ENCODE measurements at places on chromosomes 11 and 22.

DNA sequence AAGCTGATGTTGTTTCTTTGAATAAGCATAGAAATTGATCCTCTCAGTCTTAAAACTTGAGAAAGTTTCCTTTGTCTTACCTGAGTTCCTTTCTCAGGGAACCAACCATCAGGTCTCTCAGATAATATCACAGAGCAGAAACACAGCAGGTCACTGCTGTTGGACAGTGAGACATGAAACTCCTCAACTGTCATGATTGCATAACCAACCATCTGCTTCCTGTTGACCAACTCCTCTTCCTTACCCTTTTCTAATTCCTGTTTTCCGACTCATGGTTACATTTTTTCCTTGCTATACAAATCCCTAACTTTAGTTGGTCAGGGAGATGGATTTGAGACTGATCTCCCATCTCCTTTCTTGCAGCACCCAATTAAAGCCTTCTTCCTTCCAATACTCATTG is 845.3 kb downstream of the FAM181B start:
- no peak for DNase-seq

DNA sequence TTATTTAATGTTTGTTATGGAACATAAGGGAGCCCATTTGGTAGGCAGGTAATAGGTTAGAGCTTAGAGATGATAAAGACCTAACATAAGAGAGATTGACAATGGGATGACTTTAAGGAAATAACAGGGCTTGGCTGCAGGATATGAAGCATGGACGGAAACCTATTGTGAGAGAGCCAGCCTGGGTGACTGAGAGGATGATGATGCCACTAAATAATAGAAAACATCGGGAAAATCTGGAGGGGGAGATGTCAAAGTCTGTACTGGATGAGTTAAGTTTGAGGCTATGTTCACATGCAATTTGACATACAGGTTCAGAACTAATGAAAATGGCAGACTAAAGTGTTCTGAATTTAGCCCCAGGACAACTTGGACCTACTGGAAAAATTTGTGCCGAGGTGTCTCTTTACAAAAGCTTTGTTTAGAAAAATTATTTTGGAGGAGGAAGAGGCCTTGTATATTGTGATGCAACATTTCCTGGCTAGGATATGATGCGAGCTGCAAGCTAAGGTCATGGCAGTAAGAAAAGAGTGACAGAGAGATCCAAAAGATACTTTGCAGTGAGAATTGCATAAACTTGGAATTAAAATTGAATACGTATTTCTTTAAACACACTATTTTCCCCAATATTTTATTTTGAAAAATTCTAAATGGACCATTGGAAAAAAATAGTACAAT is 339.3 kb upstream of the PLET1 start:
- no peak for DNase-seq

GRCh38 chr22:38313384-38313955 is 3.8 kb downstream of the CSNK1E start:
- DNase-seq, result no peak

DNA sequence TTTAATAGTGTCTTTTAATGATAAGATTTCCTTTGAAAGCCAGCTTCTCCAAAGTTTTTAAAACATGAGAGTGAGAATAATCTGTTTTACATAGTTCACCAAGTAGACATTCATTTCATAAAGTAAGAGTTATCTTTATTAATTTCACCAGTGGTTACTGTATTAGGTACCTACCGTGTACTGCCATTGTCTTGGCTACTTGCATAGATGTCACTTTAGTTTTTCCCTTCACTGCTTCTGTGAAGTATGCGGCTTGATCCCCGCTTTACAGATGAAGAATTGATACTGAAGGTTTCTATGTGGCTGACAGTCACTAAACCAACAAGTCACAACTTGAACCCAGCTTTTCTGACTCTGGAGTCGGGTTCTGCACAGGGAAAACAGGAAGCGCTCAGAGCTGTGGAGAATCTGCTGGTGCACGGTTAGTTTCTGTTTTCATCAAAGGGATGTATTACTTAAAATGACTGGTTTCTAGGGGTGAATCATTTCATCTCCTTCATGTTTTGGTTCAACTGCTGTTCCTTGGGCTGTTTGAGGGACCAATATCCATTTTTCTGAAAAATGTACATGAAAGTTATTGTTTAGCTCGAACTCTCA is 39.3 kb upstream of the MYO18B start:
- no peak for DNase-seq

GRCh38 chr11:9880657-9881056 is 216.8 kb downstream of the SWAP70 start:
- DNase-seq, result no peak

- DNase-seq, result no peak
These were observed 23.8 kb downstream of the TPBGL start for GRCh38 chr11:75264356-75264755.

DNA sequence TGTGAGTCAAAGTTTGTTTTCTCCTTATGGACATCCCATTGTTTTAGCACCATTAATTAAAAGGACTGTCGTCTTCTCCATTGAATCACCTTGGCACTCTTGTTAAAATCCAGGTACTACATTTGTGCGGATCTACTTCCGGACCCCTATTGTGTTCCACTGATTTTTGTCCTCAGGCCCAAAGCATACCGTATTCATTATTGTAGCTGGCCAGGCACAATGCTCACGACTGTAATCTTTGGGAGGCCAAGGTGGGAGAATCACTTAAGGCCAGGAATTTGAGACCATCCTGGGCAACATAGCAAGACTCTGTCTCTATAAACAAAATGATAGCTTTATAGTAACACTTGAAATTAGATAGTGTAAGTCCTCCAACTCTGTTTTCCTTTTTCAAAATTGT is 8.9 kb upstream of the GNB1L start:
- DNase-seq, result no peak

- no peak for DNase-seq
These were observed 178.7 kb downstream of the NTM start for GRCh38 chr11:131549099-131549498.

DNA sequence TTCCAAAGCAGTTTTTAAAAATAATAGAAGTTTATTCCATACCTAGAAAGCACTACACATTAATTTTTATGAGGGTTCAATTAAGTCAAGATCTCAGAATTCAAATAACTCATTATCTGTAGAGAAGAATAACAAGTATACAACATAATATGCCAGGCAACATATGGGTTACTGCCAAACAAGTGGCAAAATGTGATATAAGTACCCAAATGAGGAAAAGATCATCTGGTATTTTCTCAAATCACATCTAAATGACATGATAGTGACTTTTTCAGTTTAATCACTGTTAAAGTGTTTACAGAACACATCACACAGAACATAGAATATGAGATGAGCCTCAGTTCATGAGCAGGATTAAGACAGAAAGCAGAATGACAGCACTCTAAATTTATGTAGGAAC is 123.3 kb downstream of the FCHSD2 start:
- DNase-seq, result no peak

Measured in activated T-cell treated with anti-CD3 and anti-CD28 coated beads for 24 hours (primary cell).